Activated naive CD4-positive, alpha-beta T cell treated with anti-CD3 and anti-CD28 coated beads, Interleukin-2, amount 50 U/mL, for 72 hours (primary cell): ENCODE measurements at places on chromosomes 3 and 15. TPM values are rescaled to one million over a fixed set of nuclear protein-coding genes. Genes with fewer than 3 reads are reported as not detected.

Gene GOLGA6A
- 1.1 TPM for total RNA-seq

Gene EFCC1
- not detected for total RNA-seq

DNA sequence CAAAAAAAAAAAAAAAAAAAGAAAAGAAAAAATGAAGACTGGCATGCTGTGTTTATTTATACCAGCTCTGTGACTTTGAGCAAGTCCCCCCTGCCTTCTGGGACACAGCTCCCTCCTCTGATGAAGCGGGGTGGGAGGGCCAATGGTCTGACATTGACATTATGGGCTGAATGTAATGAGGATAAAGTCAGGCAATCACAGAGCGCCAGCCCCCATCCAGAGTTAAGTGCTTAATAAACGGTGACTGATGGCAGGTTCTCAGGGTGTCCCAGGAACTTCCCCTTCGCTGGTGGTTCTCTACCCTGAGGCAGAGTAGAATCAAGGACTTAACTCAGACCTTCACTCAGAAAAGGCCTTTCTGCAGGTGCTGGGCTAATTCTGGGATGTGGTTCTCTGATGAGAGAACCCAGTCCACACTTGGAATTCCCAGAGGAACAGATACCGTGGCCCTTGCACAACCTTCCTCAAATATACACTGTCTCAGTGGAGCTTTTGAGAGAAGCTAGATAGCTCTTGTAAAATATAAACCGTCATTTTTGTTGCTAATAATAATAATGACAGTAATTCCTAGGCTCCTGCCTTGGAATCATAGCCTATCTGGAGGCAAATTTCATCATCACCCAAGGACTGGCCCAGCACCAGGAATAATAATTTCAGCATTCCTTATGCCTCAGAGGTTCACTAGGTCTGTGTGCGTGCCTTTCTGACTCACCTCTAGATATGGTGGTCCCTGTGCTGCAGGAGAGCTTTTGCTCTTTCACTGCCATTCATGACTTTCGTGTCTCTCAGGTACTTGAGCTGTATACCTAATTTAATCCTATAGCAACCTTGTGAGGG is 115.8 kb downstream of the RPLP1 start:
- DNase-seq = no peak

- no peak for DNase-seq
These were observed 36.3 kb downstream of the SLITRK3 start for GRCh38 chr3:165159760-165160421.

GRCh38 chr3:56443372-56443771 is 24.9 kb downstream of the ERC2 start:
- DNase-seq = no peak

- DNase-seq = no peak
These were observed 213.8 kb downstream of the RPLP1 start for GRCh38 chr15:69666441-69666882.

GRCh38 chr15:36653851-36654250 is 74.4 kb downstream of the CDIN1 start:
- DNase-seq = no peak

DNA sequence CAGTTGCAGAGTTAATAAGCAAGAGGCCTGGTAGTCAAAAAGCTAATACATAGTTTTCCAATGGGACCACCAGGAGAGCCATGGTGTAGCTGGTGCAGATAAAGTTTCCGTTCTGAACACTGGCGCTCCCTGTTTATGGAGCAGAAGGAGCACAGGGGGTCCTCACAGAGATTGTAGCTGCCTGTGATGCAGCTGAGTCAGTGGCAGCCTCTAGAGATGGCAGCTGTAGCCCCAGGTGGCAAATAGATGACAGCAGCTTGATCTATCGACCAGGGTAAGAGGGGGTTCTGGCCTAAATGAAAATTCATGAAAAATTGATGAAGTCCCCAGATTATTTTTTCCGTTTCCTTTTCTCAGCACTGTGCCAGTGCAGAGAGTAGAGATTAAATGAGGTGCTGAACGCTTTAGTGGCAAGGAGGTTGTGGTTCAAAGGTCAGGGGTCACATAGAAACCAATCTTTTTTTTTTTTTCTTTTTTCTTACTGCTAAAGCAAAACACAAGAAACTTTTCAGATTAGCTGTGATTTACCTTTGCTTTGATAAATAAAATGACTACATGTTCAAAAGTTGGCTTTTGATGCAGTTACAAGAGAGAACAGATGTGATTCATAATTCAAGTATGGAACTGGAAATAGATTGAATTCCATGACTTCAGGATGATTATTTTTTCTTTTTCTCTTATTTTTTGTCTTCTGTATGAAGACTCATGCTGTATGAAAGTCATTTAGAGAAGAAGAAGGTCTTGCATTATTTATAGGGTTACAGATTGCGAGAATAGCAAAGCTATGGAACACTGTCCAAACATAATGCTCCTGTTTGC is 63.3 kb downstream of the ROBO2 start:
- DNase-seq = no peak

GRCh38 chr3:36380221-36381031 is at the start of gene STAC:
STAC (plus strand) TSS chr3:36380504; CDS start chr3:36380644, 140 bp downstream.
- peak; percentile 4 for DNase-seq
